GM23338 (cell line): ENCODE measurements at places on chromosomes 1 and 21. TPM values are rescaled to one million over a fixed set of nuclear protein-coding genes. Genes with fewer than 3 reads are reported as not detected.

Gene DPYD
- total RNA-seq, result 0.82 and 1.6 TPM in 2 replicates

Gene PDC
- total RNA-seq, result not detected in 2 replicates

Gene ITLN2
- total RNA-seq, result 7.0 and 12.8 TPM in 2 replicates

Gene AMY1B
- not detected in 2 replicates for total RNA-seq

Gene TAS1R1
- total RNA-seq, result not detected in 2 replicates

Gene CENPF
- total RNA-seq, result 123 TPM in 2 replicates

Gene CFHR1
- not detected in 2 replicates for total RNA-seq

Gene COL11A1
- total RNA-seq, result 12.5 and 19.2 TPM in 2 replicates

Gene CHTOP
- 68.9 and 73.4 TPM in 2 replicates for total RNA-seq

Gene CLCA4
- total RNA-seq, result not detected in 2 replicates

Gene CPLANE2
- 1.6 and 1.8 TPM in 2 replicates for total RNA-seq

Gene KRTAP19-3
- total RNA-seq, result not detected in 2 replicates

Gene ELAPOR1
- total RNA-seq, result 2.1 and 2.4 TPM in 2 replicates

Gene PDE4B
- 24.8 and 25.6 TPM in 2 replicates for total RNA-seq

Gene IL23R
- total RNA-seq, result not detected in 2 replicates

Gene REN
- not detected in 2 replicates for total RNA-seq

Gene FCRL6
- total RNA-seq, result not detected in 2 replicates

Gene AJAP1
- 0.23 TPM in 1 of 2 replicates, not detected in the other for total RNA-seq
